ENCODE measurements at places on chromosomes 1 and 21.

DNA sequence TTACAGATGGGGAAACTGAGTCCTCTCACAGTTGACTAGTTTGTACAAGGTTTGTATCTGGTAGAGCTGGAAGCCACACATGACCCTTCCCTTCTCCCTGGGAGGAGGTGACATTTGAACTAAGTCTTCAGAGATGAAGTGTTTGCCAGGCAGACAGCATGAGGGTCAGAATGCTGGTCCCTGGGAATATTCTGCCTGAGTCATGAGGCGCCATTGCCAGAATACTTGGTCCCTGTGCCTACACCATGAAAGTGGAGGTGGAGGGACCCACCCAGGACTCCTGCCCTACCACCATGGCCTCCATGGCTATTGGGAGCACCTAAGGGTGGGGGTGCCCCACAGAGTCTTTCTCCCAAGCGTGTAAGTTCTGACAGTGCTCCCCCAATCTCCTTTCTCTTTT lies 7.0 kb downstream of the RPS6KA1 start:
- no peak for DNase-seq

- no peak for DNase-seq
These were observed 276.9 kb downstream of the VAV3 start for GRCh38 chr1:107687849-107688753.

GRCh38 chr1:41915786-41916571 lies 2.7 kb downstream of the HIVEP3 start:
- DNase-seq: peak; percentile 65

GRCh38 chr1:175015243-175015642 lies 8.0 kb downstream of the MRPS14 start:
- no peak for DNase-seq

- DNase-seq: no peak
These were observed 40.2 kb downstream of the EDN2 start for GRCh38 chr1:41444246-41444645.
